Heart left ventricle (tissue), 16 donors: ENCODE measurements at places on chromosomes 4 and X. TPM values are rescaled to one million over a fixed set of nuclear protein-coding genes. Genes with fewer than 3 reads are reported as not detected.

DNA sequence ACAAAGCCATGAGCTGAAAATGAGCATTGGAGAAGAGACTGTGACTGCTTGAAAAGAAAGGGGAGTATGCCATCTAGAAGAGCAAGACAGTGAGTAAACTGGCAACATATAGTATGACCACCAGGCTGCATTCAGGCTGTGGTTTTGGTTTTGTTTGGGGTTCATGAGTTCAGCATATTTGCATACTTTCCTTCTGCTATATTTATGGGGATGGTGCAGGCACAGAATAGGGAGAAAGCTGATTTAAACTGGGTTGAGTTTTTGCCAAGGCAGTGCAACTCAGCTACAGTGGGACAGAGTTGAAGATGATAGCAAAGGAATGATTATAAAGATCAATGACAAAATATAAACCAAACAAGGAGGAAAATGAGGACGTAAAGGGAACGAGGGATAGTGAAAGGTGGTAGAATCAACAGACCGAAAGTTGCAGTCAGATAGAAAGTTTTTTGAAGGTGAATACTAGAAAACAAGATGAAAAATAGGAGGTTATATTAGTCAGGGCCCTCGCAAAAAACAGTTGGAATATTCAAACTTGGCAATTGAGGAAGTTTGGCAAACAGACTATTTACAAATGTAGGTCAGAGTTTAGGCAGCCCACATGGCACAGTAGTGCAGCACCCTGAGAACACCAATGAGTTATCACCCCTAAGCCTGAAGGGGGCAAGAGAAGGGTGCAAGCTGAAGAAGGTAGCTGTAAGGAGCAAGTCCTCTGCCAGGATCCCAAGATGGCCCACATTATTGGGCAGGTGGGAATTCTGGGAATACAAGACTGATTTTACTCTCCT, 114.8 kb upstream of the MAP9 start:
- DNase-seq, result no peak

DNA sequence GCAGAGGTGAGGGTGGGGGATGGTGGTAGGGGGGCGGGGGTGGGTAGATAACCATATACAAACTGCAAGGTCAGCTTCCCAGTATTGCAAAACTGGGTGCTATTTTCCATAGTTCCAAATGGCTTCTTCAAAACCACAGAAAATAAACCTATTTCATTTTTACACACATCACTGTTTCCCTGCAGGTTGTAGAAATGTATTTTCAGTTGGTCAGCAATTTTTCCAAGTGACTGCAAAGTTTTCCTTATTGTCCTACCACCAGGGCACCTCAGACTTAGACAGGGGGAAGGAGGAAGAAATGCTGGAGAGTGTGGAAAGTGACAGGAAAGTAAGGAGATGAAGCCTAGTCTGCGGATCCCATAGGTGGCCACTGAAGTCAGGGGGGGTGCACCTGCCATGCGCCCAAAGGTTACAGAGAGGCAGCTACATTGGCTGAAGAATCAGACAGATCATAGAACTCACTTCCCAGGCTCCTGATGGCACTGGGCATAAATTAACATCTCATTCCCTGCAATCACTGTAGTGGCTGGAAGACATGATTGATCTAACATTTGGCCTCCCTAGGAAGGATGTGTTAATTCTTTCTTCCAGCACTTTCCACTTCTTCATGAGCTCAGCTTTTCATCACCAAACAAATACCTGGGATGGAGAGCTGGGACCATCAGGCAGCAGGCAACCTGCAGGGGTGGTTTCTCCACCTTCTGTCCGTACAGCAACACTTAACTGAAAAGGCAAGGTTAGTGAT, 402.0 kb downstream of the HNRNPD start:
- DNase-seq, result no peak

- DNase-seq, result no peak
Measured at GRCh38 chr4:176186671-176187395, 8.6 kb downstream of the SPATA4 start.

GRCh38 chr4:40909363-40909876, 159.7 kb downstream of the NSUN7 start:
- no peak for DNase-seq

DNA sequence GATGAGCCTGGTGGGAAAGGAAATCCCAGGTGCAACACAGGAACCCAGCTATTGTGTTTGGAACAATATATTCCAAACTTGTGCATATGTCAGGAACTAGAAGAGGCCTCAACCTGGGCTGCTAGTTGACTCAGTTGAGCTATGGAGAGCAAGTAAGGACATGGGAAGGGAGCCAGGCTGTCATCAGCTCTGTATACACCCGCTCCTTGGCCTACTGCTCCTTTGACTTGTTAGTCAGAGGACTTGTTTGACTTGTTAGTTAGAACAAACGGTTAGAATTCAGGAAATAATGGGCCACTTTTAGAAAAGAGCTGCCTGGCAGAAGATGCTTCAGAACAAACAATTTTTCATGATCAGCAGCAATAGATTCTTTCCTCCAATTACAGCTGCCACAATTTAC, 76.4 kb downstream of the CBLL2 start:
- DNase-seq, result no peak

DNA sequence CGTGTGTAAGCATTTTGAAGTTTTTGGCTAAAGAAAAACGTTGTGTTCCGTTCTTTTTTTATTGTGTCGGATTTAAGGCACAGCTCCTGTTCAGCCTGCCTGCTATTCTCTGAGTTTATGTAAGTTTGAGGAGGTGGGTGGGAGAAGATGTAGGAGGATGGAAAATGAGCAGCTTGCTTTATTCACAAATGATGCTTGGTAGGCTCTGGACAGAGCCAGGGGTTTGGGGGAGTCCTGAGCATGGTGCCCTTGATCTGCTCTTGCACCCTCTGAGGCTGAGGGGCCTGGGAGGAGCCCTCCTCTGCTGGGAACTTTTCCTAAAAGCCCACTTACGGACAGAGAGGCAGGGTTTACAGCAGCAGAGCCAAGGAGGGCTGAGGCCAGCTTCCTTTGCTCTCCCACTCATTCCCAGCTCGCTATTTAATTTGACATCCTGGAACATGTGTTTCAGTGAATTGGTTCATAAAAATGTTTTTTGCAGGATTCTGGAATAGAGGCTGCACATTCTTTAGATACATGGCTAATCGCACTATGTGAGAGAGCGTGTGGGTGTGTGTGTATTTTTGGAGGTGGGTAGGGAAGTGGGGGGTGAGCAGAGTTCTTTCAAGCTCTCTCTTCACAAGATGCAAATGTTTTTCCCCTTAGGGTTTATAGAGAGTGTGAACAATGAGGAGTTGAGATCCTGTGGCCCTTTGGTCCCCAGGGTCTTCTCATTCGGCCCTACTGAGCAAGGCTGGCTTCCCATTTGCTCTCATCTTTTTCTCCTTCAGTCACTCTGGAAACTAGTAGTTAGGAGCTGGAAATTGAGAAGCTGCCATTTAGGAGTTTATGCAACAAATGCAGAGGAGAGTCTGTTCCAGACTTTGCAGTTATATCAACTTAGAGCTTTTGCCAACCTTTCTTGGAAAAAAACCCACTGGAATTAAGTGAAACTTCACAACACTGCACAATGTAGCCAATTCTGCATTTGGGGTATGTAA, 32.1 kb downstream of the TMEM131L start:
- DNase-seq, result no peak

DNA sequence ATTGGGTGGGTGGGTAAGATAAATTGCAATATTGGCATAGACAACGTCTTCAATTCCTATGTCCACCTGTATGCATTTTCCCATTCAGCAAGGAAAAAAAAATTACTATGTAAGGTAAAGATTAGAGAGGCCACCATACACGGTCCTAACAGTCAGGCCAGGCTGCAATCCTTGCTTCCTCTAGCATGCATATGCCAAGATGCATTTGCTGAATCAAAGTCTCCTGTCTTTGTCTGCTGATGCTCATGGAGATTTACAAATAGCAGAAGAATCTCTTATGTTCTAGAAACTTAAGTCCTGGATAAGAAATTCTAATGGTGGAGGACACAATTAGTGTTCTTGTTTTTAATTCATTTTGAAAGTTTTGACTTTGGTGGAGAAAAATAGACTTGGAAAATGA, 206.8 kb downstream of the PDGFC start:
- DNase-seq, result no peak

DNA sequence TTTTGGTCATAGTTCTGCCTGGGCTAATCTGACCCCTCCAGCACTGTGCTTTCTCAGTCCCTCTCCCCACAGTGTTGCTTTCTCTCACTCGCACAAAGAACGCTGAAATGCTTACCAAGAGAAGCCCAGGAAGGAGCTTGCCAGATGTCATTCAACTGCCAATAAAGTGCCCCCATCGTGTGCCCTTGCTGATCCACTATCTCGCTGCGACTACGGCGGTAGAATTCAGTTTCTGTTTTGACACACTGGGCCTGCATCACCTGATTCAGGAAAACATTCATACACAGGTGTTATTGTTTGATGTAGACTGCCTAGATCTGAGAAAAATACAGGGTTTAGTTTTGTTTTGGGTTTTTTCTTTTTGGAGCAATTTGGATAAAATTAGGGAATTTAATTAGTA, 121.2 kb downstream of the MANBA start:
- no peak for DNase-seq

- no peak for DNase-seq
Measured at GRCh38 chr4:117898496-117898895, 135.8 kb upstream of the NDST3 start.

DNA sequence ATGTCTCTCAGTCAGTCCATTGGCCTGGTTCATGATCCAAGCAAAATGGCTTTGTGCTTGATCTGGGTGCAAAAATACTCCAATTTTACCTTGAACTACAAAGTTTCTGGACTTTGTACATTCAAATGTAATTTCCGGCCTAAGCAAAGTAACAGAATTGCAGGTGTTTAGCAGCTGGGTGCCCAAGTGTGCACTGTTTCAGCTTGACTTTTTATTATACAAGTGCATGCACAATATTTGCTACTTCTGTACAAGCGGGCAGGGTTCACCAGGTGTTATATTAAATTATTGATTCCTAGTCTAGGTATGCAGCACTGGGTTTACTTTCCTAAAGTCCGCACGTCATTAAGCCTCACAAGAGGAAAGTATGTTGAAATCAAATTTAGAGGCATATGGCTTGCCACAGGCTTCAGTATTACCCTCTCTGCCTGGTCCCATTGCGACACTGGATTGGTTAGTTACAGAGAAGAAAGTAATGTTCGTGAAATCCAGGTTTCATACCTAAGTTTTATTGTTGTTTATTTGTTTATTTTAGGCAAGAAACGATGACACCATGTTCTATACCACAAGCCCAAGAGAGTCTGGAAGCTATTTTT, 376.9 kb upstream of the CTSO start:
- DNase-seq, result no peak

DNA sequence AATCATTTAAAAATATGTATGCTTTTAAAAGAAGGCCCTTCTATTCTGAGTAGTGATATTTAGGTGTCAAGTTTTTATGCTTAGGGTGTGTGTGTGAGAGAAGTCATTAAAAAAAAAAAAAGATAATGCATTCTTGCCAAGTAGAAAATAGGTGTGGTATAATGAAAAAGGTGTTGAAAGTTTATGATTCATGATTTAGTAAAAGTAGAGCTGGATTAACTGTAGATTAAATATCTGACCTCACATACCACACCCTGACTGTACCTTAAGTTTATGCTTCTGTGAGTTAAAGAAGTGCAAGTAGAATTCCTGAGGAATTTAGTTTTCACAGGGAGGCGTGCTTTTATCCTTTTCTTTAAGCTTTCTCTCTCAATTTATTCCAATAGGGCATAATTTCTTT, 71.1 kb downstream of the BMPR1B start:
- DNase-seq, result no peak

GRCh38 chr4:114599231-114599902, 760 bp downstream of the UGT8 start:
- DNase-seq, result no peak

GRCh38 chr4:9969526-9970398, 51.5 kb downstream of the SLC2A9 start:
- DNase-seq, result no peak

DNA sequence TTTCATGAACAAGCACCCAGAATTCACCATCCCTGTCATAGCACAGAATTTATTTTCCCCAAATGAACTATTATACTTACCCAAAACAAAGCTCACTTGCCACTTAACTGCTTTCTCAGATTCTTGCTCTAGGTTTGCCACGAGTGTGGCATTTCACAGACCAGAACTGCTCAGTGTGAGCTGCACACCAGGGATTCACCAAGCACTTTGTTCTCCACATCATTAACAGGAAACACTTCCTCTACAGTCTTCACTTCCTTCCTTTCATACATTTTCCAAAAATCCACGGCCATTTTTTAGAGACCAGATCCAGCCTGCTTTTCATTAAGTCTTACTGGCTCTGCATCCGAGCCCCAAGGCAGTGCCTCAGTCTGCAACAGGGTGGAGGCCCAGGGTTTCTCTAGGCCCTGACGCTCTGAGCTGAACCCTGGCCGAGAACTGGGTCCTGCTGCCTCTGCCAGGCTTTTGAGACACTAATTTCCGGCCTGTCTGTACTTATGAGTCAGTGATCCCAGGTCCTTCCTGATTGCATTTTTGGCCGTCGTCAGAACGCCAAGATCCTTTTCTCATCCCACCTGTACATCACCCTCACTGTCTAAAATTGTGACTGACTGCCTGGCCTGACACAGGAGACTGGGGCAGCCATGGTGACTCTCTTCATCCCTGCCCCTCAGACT, 67.6 kb upstream of the MTNR1A start:
- no peak for DNase-seq

- DNase-seq, result no peak
Measured at GRCh38 chr4:145739845-145740244, 59.9 kb downstream of the C4orf51 start.

DNA sequence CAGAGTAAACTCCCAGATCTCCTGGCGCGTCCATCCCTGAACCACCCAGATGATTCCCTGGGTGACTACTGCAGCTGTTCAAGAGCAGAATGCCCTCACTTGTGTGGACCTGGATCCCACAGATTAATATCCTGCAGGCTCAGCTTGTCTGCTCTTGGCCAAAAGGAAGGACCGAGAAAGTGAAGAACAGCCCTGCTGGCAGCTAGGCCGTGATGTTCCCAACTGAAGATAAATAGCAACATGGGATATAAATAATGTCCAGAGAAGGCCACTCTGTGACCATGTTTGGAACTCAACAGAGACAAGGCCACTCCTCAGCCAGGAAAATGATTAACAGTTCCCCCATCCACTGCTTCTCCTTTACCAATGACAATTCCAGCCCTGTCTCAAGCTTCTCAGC, 21.5 kb downstream of the SUPT20HL2 start:
- DNase-seq, result no peak

GRCh38 chr4:84263415-84263814, 235.7 kb downstream of the NKX6-1 start:
- DNase-seq, result no peak

GRCh38 chr4:8215001-8215427, 15.9 kb downstream of the SH3TC1 start:
- DNase-seq, result no peak

- DNase-seq, result no peak
Measured at GRCh38 chr4:140812916-140813315, 56.7 kb upstream of the TBC1D9 start.

FAM241A gene
- 5.8 TPM for polyA plus RNA-seq

F11 gene
- not detected for polyA plus RNA-seq

ADRA2C gene
- polyA plus RNA-seq, result 4.2 TPM

DLG3 gene
- polyA plus RNA-seq, result 6.1 TPM

ERCC6L gene
- not detected for polyA plus RNA-seq

MAGEB6 gene
- not detected for polyA plus RNA-seq

TMEM31 gene
- polyA plus RNA-seq, result 0.38 TPM

ABCG2 gene
- 0.33 TPM for polyA plus RNA-seq

NPY2R gene
- not detected for polyA plus RNA-seq

EGF gene
- 1.3 TPM for polyA plus RNA-seq

TBC1D1 gene
- 184 TPM for polyA plus RNA-seq
